Activated CD8-positive, alpha-beta memory T cell treated with anti-CD3 and anti-CD28 coated beads, Interleukin-2, amount 50 U/mL, for 48 hours (primary cell): ENCODE measurements at places on chromosomes 12 and 14.
A peak's percentile ranks its signal among the peaks of the same experiment; 100 is the strongest.

- DNase-seq = no peak
Observed at GRCh38 chr14:24403294-24403998, 4.6 kb downstream of the NYNRIN start.

DNA sequence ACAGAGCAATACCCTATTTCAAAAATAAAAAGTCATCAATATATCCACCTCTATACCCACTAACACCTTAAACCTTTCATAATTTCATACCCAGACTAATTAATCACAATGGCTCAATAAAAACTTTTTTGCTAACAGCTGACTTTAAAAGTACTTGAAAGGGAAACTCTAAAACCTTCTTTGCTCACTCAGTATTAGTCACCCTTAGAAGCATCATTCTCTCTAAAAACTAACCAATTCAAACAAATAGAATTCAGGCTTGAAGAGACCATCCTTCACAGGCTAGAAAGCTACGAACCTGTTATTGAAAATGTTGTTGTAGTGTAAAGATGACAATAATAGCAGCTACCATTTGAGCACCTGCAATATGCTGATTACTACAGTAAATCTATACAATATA, 37.2 kb downstream of the HECTD1 start:
- DNase-seq = no peak

GRCh38 chr14:104689109-104689880, at the start of gene INF2:
Gene INF2, plus strand, starts transcription at chr14:104689618. Its CDS starts 11,748 bp downstream, at chr14:104701366.
- DNase-seq = no peak

- peak; percentile 67 for DNase-seq
Observed at GRCh38 chr12:95548056-95548538, 3.2 kb downstream of the USP44 start.

GRCh38 chr14:103198131-103199105, 75.2 kb downstream of the TNFAIP2 start:
- no peak for DNase-seq

GRCh38 chr12:120252071-120252906, 13.2 kb downstream of the PXN start:
- peak; percentile 77 for DNase-seq

- no peak for DNase-seq
Observed at GRCh38 chr14:87864356-87865270, 128.4 kb downstream of the GALC start.

DNA sequence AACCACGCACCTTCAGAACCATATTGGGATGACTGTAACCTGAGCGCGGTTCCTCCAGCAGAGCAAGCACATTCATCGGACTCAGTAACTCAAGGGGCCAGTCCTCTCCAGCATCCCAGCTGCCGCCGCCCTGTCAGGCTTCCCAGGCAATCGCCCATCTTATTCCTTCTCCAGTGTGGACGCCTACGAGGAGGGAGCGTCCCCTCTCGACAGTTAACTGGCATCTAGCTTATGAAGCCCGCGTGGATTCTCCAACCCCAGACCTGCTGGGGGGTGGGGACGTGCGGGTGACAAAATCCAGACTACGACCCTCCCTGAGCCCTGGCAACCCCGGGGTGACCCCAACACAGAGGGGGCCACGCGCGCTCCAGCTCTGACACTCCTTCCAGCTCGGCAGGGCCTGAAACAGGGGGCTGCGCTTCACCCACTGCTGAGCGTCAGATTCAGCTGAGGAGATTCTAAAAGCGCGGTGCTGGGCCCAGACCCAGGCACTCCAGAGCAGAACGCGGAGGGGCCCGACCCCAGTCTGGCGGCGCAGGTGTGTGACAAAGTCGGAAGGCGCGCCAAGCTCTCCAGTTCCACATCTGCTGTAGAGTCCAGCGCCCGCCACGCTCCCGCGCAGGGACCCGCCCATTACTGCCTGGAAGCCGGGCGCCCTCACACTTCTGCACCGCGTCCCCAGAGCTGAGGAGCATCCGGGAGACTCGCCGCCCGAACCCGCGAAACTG, 43.9 kb upstream of the ESR2 start:
- DNase-seq = peak; percentile 87

- DNase-seq = no peak
Observed at GRCh38 chr14:102584871-102585869, 7.3 kb upstream of the RCOR1 start.

GRCh38 chr14:89401761-89402160, 15.3 kb downstream of the FOXN3 start:
- DNase-seq = no peak

GRCh38 chr14:72685456-72685855, 208.4 kb downstream of the DPF3 start:
- no peak for DNase-seq

- DNase-seq = peak; percentile 82
Observed at GRCh38 chr12:100163416-100164152, 20.9 kb upstream of the BLTP3B start.

- DNase-seq = no peak
Observed at GRCh38 chr12:107310621-107311020, 217.3 kb upstream of the CRY1 start.
